ENCODE measurements at places on chromosomes 12 and 14.
A peak's percentile ranks its signal among the peaks of the same experiment; 100 is the strongest.

GRCh38 chr12:120761519-120761934 is 35.9 kb downstream of the ACADS start:
- DNase-seq, result peak; percentile 55

DNA sequence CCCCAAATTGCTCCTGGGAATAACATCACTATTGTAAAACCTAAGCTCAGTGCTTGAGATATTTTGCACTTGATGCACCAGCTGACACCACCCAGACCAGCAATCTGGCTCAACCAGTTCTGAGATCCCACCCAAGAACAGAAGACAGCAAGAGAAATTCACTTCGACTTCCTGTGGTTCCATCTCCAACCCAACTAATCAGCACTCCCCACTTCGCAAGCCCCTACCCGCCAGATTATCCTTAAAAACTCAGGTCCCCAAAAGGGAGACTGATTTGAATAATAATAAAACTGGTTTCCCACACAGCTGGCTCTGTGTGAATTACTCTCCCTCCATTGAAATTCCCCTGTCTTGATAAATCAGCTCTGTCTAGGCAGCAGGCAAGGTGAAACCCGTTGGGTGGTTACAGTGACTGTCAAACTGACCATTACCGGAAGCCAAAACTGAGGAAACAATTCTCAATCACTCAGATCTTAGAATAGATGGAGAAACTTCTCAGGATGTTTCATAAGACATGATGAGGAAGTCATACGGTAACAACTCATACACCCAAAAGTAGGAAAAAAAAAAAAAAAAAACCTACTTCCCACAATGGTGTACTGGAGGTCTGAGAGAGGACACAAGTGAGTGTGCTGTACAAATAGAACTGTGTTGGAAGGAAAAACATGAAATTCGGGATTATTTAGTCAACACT is 92.4 kb downstream of the TMTC1 start:
- no peak for DNase-seq

DNA sequence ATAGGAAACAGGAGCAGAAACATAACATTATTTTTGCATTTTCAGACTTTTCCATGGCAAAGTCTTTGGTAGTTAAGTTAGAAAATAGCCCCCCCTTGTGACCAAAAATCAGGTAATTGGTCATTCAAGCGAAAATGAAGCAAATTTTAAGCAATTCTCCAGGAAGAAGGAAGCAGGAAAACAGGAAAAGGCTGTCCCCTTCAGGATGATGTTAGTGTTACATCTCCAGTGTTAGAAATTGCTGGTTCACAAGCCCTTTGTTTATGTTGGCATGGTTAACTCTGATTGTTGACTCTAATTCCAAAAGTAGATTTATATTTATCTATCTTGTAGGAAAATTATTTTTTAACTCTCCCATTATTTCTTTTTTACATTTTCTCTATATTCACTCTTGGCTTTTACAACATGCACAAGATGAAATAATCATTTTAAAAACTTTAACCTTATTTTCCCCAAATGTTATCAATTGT is 18.8 kb upstream of the GAS2L3 start:
- DNase-seq, result peak; percentile 88

GRCh38 chr12:85190728-85191127 is 89.3 kb upstream of the ALX1 start:
- DNase-seq, result no peak

DNA sequence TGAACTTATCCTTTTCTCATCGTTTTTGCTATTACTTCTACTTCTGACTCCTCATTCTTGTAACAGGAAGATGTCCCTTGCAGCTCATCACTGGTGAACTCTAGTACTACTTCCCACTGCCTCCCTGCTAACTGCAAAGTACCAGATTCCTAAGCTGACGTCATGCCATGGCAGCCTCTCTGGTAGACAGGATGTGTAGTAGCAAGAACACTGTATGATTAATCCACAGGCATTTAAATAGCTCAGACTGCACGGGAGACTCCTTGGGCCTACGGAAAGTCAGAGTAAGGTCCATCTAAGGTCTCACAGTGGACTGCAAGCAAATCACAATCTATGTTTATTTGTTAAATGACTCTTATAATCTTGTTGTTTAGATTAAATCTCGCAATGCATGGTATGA is 43.5 kb downstream of the DNAI7 start:
- peak; percentile 92 for DNase-seq

DNA sequence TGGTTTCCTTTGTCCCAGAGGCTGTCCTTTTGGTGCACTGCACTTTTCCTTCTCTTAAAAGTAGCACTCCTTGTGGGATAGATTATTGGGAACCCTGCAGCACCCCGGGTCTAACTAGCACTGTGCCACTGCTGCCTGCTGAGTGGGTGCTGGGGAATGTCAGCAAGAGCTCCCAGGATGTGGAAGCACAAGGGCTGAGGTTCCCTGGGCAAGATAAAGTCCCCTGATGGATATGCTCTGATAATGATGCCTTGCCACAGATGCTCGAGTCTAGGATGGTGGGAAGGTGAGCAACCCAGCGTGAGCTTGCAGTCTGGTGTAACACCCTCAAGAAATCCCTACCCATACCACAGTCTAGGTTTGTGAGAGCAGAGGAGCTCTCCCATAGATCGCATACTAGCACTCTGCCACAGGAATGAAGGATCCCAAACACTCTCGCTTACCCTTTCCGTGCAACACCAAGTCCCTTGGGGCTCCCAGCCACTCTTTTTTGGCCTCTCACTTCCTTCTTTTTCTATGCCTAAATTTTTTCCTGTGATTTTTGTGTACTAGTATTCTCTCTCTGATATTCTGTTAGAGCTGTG is 32.6 kb downstream of the USP15 start:
- no peak for DNase-seq

GRCh38 chr12:113467142-113467501 is 4.5 kb downstream of the LHX5 start:
- DNase-seq, result no peak

- DNase-seq, result peak; percentile 84
Observed at GRCh38 chr12:39127401-39127800, 222.0 kb upstream of the CPNE8 start.

- no peak for DNase-seq
Observed at GRCh38 chr12:11702959-11703358, 53.5 kb downstream of the ETV6 start.

DNA sequence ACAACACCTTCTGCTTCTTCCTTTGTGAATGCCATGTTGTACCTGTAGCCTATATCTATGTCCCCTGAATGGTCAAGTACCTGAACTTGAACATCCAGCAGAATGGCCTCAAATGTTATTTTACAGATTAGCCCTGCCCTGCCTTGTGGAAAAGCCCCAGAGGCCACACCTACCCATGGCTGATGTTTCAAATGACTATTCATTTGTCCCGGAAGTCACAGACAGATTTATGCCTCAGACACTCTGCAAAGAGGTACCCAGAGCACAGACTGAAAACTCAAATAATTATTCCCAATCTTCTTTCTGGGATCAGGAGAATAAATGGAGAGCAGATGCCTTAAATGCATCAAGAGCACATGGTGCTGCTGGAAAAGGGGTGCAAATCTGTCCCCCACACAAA is 13.0 kb upstream of the DPF3 start:
- peak; percentile 55 for DNase-seq

GRCh38 chr14:85182282-85182681 is 347.7 kb upstream of the FLRT2 start:
- DNase-seq, result no peak

DNA sequence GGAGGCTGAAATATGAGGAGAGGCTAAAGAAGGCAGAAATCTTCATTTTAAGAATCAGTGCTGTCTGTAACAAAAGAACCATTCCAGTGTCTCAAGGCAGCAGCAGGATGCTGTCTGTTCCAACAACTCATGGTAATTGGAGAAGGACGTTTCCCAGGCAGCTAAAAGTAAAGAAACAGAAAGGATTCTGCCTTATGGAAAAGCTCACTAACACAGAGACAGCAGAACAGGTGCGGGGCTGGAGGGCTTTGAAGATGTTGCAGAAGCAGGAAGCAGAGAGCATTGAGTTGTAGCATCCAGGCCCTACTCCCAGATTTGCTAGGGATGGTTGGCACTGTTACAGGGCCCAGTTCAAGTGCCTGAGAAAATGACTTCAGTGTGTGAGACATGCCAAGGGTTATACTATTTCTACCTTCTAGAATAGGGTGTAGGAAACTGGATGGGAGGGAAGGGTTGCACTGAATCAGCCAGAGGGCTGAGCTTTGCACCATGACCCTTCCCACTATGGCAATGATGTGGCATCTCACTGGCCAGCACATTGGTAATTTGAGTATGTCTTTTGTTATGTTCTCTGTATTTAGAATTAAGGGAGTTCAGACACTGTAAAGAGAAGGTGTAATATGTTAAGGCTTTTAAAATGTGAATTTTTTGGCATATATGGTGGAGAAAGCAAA is 160.0 kb upstream of the FBXO33 start:
- no peak for DNase-seq

- no peak for DNase-seq
Observed at GRCh38 chr12:102962532-102962931, 5.1 kb downstream of the ASCL1 start.

- no peak for DNase-seq
Observed at GRCh38 chr12:24396224-24396623, 446.8 kb upstream of the SOX5 start.

- DNase-seq, result no peak
Observed at GRCh38 chr12:62129291-62129690, 130.9 kb upstream of the USP15 start.

All from kidney tubule cell (primary cell).